ENCODE measurements at places on chromosomes 1 and 21.
A peak's percentile ranks its signal among the peaks of the same experiment; 100 is the strongest.

DNA sequence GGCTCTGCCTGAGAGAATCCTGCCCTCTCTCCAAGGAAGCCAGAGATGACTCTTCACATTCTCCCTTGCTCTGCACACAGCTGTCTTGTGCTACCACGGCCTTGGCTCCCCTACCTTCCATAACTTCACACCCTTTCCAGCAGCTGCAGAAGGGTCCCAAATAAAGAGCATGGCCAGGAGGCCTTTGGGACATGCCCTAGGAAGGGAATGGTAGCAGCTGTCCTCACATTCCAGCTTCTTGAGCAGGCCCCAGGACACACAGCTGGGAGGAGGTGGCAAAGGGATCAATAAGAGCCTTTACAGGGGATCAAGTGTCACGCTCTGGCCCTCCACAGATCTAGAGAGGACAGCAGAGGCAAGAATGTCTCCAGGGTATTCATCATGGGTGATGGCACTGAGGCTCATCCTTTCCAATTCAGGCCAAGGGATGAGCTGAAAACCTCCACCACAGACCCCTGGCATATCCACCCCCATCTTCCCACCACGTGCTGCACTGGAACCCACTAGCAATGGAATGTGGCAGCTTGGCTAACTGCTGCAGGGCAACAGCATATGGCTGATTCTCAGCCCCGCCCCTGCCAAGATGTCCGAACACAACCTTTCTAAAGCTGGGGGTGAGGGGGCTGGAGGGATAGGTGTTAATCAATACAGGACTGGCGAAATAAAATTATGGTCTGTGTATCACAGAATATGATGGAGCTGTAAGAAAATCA lies 17.8 kb upstream of the RAB29 start:
- DNase-seq = no peak

DNA sequence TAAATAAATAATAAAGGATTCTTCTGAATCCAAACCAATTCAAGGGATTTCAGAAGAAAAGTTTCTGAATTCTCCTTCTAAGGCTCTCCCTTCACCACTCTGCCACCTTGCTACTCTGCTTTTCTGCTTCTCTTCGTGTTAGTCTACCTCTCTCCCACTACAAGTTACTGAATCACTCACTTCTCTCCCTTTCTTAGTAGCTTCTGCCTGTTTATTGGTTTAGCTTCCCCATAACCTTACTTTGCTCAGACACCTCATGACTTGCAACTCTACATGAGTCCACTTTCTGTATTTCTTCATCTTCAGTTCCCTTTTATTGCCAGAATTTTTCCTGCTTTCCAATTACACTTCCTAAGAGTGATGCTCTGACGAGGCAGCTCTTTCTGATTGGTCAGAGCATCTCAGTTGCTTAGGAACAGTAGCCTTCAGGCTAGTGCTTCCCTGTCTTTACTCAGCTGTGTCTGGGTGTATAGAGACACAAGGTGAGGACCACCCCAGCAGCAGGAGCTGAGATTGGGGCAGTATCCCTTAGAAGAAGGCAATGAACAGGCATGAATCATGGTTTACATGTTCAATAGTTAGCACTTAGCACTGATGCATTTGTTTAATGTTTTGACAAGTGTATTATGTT lies 144.6 kb downstream of the SLC30A10 start:
- no peak for DNase-seq

GRCh38 chr1:220483700-220484099 lies 44.2 kb upstream of the MARK1 start:
- no peak for DNase-seq

DNA sequence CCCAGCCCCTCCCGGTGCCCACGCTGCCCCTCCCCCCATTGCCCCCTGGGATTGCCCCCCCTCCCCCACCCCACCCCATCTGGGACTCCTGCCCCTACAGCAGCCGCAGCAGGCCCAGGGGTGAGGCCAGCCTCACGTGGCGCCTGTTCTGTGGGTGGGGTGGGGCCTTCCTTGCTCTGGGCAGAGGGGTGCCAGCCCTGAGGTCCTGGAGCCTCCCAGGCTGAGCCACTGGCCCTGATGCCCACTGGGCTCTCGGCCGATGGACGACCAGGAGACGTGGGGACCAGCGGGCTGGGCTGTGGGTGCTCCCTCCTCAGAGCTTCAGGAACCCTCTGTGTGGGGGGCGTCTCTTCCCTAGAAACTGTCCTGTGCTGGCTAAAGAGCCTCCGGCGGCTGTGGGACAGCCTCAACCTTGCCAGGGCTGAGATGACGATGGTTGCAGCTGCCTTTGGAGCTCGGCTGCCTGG lies 5.8 kb upstream of the C1orf159 start:
- DNase-seq = no peak

DNA sequence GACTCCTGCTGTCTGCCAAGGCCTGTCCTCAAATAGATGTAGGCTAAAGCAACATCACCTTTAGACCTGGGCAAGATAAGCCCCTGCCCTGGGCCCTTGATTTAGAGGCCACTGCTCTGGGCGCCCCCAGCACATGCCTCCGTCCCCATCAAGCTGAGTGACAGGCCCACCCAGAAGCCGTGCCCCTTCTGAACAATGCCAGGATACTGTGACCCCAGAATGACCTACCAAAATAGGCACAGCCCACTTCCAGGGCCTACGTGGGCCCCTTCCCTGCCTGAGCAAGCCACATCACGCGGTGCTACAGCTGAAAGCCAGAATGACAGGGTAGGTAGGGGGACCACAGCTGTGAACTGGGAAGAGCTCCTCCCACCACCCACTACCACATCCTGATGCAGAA lies 24.7 kb upstream of the BECN2 start:
- no peak for DNase-seq

DNA sequence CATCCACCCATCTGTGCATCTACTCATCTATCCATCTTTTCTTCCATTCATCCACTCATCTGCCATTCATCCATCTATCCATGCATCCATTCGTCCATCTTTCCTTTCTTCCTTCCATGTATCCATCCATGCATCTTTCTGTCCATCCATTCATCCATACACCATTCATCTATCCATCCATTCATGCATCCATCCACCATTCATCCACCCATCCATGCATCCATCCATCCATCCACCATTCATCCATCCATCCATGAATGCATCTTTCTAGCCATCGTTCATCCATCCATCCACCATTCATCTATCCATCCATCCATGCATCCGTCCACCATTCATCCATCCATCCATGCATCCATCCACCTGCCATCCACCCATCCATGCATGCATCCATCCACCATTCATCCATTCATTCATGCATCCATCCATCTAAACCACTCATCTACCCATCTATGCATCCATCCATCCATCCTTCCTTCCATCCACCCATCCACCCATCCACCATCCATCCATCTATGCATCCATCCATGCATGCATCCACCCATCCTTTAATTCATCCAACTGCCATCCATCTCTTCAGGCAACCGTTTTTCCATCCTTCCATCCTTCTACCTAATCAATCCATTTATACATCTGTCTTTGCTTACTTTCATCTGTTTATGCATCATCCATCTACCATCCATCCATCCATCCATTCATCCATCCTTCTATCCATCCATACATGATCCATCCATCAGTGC lies 87.1 kb downstream of the TRIM11 start:
- no peak for DNase-seq

- DNase-seq = peak; percentile 37
Measured at GRCh38 chr1:18923756-18924211, 21.4 kb upstream of the ALDH4A1 start.

DNA sequence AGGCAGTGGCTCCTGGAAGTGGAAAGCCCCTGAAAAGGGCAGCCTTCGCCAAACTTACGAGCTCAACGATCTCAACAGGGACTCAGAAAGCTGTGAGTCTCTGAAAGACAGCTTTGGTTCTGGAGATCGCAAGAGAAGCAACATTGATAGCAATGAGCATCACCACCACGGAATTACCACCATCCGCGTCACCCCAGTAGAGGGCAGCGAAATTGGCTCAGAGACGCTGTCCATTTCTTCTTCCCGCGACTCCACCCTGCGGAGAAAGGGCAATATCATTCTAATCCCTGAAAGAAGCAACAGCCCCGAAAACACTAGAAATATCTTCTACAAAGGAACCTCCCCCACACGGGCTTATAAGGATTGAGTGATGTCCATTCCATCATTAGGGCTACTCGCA lies 42.4 kb downstream of the PLPPR4 start:
- DNase-seq = no peak

GRCh38 chr1:30403726-30404125 lies 319.7 kb downstream of the MATN1 start:
- no peak for DNase-seq

DNA sequence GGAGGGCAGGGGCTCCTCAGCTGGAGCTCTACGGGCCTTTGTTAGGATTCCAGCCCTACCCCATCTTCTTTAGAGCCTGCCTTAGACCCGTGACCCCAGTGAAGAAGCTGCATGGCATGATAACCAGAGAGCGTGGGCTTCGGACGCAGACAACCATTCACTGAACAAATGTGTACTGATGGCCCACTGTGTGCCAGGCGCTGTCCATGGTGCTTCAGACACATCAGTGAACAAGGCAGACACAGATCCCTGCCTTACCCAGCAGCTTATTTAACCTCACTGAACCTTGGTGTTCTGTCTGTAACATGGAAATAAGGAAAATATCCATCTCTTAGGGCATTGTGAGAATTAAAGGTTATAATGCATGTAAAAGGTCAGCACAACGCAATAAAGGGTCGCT lies 9.5 kb downstream of the CHIT1 start:
- DNase-seq = no peak

DNA sequence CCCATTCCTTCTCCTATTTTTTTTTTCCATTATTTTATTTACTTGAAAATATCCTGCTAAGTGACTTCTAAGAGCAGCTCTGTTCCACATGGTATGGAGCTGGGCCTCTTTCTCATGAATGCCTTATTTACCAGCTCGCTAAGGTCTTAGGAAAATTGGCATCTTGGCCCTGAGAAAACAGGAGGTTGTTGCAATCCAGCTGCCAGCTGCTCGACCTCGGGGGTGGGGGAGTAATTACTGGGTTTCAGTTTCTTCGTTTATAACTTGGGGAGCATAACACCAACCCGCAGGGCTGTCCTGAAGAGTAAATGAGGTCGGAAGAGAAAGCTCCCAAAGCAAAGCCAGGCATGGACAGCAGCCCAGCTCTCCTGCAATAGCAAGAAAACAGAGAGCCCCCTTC lies 176.3 kb downstream of the AJAP1 start:
- no peak for DNase-seq

DNA sequence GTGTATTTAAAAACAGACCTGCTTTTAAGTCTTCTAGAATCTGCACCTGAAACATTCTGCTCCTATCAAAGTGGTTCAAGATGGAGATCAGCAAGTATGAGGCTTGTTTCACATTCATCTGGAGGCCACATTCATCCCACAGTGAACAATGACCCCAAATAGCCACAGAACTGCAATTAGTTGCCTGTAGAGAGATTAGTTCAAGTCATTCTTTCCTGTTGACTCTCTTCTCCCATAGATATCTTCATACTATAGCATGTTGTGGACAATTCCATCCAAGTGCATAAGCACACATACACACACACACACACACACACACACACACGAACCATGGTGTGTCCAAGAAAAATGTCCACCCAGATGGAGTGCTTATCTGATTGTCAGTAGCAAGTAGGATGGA lies 101.7 kb upstream of the FGGY start:
- DNase-seq = no peak

DNA sequence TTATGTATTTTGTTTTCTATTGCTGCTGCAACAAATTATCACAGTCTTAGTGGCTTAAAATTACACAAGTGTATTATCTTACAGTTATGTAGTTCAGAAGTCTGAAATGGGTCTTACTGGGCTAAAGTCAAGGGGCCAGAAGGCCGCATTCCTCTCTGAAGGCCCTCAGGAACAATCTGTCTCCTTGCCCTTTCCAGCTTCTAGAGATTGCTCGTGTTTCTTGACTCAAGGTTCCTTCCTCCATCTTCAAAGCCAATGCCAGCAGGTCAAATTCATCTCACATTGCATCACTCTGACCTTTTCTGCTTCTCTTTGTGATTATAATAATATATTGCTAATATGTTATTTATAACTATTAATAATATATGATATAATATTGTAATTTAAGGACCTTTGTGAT lies 97.1 kb downstream of the DIRAS3 start:
- DNase-seq = no peak

GRCh38 chr1:182143825-182144645 lies 82.5 kb upstream of the ZNF648 start:
- peak; percentile 59 for DNase-seq

DNA sequence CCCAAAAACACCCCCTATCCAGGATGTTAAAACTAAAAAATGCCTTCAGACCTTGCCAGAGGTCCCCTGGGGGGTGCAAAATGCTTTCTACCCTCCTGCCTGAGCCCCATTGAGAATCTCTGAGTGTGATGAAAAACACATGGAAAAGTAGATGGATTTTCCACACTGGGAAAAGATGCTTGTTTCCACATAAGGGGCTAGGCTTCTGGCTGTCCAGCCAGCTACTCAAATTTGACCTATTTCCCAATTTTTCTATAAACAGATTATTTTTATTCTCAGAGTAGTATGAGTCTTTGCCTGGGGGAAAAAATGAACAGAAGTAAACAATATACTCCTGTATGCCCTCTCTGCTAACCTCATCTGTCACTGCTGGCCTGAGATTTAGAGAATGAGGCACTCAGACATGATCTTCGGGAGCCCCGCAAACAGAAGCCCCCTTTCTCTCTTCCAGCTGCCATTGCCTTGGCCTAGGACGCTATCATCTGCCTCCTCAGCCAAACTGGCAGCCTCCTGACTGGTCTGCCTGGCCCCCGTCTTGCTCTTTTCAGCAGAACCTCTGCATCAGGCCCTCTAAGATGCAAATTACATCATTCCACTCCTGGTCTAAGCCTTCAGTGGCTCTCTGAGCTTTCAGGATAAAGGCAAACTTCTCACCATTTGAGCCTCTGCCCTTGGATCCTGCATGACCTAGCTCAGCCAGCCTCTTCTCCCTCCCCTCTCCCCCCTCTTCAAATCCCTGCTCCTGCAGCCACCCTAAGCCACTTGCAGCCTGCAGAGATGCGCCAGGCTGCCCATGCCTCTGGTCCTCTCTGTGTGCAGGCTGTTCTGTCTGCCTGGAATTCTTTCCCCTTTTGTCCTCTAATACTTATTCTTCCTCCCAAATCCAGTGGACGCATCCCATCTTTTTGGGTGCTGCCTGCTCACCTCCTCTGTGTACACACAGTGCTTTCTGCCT lies 39.7 kb upstream of the TMEM125 start:
- DNase-seq = no peak

DNA sequence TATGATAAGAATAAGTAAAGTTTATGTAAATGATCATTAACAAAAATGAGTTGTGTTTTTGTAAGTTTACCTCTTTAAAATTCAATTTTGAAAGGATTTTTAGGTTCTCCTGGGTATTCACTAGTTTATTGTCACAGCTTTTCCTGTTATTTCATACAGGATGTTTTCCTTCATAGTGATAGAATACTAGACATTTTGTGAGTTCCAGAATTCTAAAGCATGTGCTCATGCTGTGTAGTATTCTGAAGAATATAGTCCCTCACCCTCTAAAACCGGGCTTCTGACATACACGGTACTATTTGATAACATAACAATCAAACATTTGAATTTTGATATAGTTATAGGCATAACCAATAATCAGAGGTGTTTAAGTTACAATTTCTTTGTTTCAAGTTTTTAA lies 10.7 kb downstream of the LRRC8C start:
- no peak for DNase-seq
